ENCODE measurements at places on chromosomes 5 and 9.
A peak's percentile ranks its signal among the peaks of the same experiment; 100 is the strongest.

DNA sequence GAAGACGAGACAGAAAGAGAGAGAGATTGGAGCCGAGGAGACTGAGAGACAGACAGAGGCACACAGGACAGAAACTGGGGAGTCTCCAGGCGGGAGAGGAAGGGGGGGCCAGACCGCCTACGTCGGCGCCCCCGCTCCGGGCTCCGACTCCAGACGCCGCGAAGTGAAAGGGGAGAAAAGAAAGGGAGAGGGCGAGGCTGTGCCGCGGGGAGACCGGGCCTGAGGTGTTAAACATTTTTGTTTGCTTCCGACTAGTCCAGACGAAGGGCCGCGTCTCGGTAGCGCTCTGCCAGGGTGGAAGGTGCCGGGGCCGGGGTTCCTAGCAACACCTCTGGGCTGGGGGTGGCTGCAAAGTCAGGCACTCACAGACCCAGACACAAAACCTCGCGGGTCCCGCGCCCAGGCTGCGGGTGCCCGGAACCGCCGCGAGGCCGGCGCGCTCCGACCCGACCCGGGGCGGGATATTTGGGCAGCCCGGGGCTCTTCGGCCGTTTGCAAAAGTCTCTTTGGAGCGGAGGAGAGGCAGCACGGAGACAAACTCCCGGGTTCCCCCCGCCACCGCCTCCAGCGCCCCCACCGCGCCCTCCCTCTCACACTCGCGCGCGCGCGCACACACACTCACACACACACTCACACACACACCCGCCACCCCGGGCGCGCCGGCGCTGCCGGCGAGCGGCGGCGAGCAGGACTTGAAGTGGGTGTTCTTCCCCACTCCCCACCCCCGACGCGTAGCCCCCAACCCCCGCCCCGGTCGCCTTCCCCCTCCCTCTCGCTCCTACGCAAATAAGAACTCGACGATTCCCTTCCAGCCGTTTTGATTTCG, 626 bp upstream of the FST start:
- no peak for DNase-seq

DNA sequence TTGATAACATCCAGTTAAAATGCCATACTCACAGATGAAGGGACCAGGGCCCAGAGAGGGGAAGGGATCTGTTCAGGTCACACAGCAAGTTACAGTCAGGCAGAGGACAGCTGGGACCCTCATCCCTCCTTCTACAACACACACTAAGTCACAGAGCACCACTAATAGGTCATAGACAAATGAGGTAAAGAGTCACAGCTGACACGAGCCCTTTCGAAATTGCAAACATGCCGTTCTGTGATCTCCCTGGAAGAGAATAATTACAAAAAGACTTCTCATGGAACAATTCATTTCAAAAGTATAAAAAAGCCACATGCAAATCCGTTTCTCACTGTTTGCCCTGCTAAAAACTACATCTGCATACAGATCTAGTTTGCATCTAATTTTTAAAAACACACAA, 15.5 kb downstream of the IGFBPL1 start:
- no peak for DNase-seq

- peak; percentile 83 for DNase-seq
These were observed 193.2 kb downstream of the MAPKAP1 start for GRCh38 chr9:125513668-125514413.

GRCh38 chr5:160105686-160106360, 13.4 kb downstream of the PWWP2A start:
- DNase-seq = no peak

- no peak for DNase-seq
These were observed 14.7 kb upstream of the CPEB4 start for GRCh38 chr5:173873306-173873922.

- DNase-seq = no peak
These were observed 256.4 kb downstream of the EBF1 start for GRCh38 chr5:158843305-158843704.

GRCh38 chr5:175542232-175542965, 64.0 kb downstream of the SFXN1 start:
- no peak for DNase-seq

DNA sequence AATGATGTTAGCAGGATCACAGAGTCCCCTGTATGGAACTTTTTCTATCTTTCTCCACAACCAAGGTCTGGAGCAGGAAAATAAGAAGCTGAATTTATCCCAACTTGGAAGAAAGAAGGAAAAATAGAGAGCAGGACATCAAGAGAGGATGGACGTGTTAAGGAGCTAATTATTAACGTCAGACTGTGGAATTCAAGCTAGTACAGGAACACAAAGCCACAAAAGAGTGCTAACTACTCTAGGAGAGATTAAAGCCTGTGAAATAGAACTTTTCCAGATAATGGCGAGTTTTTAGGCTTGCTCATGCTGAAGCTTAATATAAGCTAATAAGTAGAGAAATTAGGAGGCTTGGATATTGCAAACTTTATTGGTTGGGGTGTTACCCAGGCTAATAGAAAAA, 632 bp upstream of the SPINK13 start:
- no peak for DNase-seq

- no peak for DNase-seq
These were observed 234.6 kb downstream of the CACNA1B start for GRCh38 chr9:138112090-138112748.

DNA sequence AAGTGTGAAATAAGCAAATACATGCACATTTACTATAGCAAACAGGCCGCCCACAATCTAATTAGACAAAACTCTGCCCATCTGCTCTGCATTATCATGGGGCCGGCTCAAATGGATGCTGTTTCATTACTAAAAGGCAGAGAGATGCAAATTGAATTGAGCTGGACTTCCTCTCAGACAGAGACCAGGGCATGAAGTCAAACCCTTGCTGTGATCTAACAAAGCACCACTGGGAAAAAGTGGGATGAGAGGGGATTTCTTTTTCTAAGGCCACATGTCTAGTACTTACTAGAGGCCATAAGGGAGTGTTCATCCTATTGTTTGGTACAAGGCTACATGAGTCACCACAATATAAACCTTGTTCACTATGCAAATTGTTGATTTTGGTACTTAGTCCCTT, 614.7 kb downstream of the ISL1 start:
- DNase-seq = no peak

- DNase-seq = no peak
These were observed 226.5 kb downstream of the TLE1 start for GRCh38 chr9:81462801-81463200.

DNA sequence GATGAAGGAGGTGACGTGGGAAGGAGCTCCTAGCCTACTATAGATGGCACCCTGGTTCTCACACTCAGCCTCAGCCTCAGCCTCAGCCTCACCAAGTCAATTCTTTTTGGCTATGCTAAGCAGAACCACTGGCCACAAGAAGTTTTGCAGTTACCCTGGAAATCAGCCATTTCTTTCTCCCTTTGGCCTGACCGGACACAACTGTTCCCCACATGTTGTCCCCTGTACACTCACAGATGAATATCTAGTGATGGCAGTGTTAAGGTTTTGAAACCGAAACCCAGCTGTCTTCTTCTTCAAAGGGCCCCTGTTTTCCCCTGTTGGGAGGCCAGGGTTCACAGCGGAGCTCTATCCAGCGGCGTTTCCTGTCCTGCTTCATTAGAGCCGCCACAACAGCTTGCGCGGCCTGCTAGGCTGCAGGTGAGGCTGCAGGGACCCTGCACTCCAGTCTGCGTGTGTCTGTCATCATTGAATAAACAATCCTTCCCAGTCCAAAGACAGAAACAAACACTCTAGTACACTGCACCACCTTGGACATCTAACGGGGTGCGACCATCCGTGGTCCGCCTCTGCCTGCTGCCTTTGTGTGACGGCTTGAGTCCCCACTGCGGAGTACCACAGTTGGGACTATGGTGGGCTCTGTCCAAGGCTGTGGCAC, 250.5 kb downstream of the DENND1A start:
- no peak for DNase-seq
